ENCODE measurements at places on chromosomes 2 and 18.

- H3K4me3 ChIP-seq, result no peak overlapping the region
- H3K27ac ChIP-seq, result no peak overlapping the region
- H3K27me3 ChIP-seq, result no peaks in the 10 kb centered on the region
- DNase-seq, result no peak
- H3K4me1 ChIP-seq, result no peaks in the 10 kb centered on the region
- no peaks in the 10 kb centered on the region for H3K36me3 ChIP-seq
These were observed 95.5 kb upstream of the COL3A1 start for GRCh38 chr2:188878716-188879115.

DNA sequence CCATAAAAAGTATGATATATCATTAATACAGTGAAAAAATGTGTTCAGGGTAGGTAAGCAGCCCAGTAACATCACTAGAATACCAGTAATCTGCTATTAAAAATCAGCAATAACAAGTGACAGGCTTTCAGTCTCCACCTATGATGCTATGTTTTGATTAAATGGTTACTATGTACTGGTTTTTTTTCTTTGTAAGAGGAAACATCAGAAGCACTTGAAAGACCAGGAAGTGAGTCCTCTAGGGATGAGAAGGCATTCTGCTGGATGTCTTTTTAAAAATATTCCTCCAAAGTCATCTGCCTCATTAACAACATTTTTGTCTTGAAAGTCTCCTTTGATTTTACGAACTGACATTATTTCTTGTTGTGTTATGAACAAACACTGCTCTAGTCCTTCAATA is 136.0 kb upstream of the FAM98A start:
- no peaks in the 10 kb centered on the region for H3K4me1 ChIP-seq
- no peaks in the 10 kb centered on the region for H3K36me3 ChIP-seq
- DNase-seq, result no peak
- no peaks in the 10 kb centered on the region for H3K27me3 ChIP-seq

DNA sequence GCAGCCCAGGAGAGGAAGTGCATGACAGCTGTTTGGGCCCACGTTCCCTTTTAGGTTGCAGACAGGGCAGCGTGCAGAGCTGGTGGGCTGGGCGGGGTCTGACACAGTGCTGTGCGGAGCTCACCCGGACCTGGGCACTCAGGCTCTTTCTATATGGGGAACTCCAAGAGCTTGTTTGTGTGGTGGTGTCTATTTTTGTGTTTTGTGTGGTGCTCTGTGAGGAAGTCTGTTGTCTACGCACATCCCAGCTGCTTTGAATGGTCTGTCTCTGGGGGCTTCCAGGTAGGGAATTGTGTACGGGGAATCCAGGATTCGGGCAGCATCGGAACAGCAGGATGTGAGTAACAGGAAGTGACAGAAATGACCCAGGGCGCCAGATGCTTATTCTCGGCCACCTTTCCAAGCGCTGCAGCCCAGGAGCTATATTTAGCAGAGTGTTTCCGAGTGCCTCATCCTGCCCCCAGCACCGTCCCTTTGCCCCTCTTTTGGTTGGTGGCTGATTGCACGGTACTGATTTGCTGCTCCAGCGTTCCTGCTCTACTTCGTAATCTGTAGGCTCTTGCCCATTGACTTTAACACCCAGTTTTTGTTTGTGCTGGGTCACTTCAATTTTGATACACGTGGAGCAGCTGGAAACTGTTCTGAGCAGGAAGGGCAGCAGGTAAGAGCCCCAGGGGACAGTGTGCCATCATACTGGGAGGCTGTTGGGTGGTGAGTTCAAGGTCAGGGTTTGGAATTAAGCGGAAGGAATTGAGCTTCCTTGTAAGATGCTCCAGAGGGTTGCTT is 64.7 kb downstream of the DGKD start:
- peaks cover 9% of the 10 kb centered on the region for H3K36me3 ChIP-seq
- H3K4me3 ChIP-seq, result peak overlapping the region; percentile 86
- no peaks in the 10 kb centered on the region for H3K27me3 ChIP-seq
- DNase-seq, result peak; percentile 74

- H3K27ac ChIP-seq, result no peak overlapping the region
- no peak overlapping the region for H3K4me3 ChIP-seq
- no peaks in the 10 kb centered on the region for H3K36me3 ChIP-seq
These were observed 510.8 kb downstream of the TRIB2 start for GRCh38 chr2:13227578-13227977.

DNA sequence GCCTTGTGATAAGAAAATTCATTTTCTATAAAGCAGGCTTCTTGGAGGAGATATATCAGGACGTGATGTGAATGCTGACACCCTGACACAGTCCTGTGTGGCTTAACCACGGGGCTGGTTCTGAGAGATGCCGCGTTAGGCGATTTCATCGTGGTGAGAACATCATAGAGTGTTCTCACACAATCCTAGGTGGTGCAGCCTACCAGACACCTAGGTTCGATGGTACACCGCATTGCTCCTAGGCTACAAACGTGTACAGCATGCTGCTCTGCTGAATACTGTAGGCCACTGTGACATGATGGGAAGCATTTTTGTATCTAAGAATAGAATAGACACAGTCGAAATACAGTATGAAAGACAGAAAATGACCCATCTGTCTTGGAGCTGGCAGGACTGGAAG is 82.5 kb downstream of the TNFRSF11A start:
- no peak overlapping the region for H3K27ac ChIP-seq
- DNase-seq, result no peak
- no peaks in the 10 kb centered on the region for H3K36me3 ChIP-seq
- peaks cover 11% of the 10 kb centered on the region for H3K27me3 ChIP-seq

- no peak overlapping the region for H3K4me3 ChIP-seq
- H3K27me3 ChIP-seq, result peaks cover 16% of the 10 kb centered on the region
- H3K4me1 ChIP-seq, result no peaks in the 10 kb centered on the region
- no peaks in the 10 kb centered on the region for H3K36me3 ChIP-seq
These were observed 52.1 kb downstream of the ZBTB7C start for GRCh38 chr18:48356909-48357631.

DNA sequence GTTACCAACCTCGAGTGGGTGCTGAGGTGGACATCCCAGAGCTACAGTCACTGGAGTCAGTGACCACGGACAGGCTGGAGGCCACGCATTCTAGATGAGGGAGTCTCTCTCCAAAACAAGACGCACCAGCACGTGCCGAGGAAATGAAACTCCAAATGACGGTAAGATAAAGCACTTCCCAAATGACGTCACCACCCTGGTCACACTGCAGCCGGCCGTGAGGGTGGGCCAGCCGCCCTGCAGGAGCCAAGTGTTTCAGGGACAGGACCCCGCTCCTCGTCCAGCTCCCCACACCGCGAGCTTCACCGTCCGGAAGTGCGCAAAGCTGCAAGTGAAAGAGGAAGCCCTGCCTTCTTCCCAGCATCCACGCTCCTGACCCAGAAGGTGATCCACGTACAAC is 99.4 kb downstream of the ZNF516 start:
- H3K4me1 ChIP-seq, result peaks cover 7% of the 10 kb centered on the region
- H3K4me3 ChIP-seq, result no peak overlapping the region
- H3K27me3 ChIP-seq, result no peaks in the 10 kb centered on the region
- no peak overlapping the region for H3K27ac ChIP-seq

DNA sequence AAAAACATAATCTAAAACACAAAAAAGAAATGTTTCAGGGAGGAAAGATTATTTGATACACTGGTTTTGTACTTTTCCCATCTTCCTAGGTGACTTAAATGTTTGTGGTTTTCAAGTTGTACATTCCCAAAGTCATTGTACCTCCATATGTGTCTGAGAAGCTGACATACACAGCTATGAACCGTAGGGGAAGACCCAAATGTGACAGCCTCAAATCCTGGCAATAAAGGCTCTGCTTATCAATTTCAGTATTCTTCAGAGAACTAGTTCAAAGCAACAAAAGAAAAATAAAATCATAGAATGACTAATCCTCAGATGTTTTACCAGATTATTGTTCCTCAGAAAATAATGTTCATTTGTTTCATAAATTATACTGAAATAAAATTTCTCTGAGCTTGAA is 2.5 kb downstream of the DYNC2LI1 start:
- no peak overlapping the region for H3K4me3 ChIP-seq
- DNase-seq, result no peak
- peaks cover 12% of the 10 kb centered on the region for H3K36me3 ChIP-seq
- no peak overlapping the region for H3K27ac ChIP-seq

DNA sequence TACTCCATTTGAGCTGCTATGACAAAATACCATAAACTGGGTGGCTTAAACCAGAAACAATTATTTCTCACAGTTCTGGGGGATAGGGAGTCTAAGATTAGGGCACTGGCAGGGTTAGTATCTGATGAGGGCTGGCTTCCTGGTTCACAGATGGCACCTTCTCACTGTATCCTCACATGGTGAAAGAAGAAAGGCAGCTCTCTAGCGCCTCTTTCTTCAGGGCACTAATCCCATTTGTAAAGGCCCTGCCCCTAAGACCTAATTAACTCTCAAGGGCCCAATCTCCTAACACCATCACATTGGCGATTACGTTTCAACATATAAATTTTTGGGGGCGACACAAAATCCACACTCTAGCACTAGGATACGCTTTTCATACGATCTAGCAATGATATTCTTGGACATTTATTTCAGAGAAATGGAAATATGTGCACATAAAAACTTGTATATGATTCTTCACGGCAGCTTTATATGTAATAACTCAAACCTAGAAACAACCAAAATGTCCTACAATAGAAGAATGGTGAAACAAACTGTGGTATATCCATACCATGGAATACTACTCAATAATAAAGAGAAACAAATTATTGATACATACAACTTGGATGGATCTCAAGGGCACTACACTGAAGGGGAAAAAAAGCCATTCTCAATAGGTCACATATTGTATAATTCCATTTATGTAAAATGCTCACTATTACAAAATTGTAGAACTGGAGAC is 111.0 kb downstream of the BCL2L11 start:
- no peak for DNase-seq
- H3K4me3 ChIP-seq, result no peak overlapping the region
- H3K36me3 ChIP-seq, result no peaks in the 10 kb centered on the region
- H3K27ac ChIP-seq, result no peak overlapping the region

- H3K4me1 ChIP-seq, result no peaks in the 10 kb centered on the region
- no peak overlapping the region for H3K27ac ChIP-seq
- no peak for DNase-seq
- H3K27me3 ChIP-seq, result peaks cover 5% of the 10 kb centered on the region
- H3K36me3 ChIP-seq, result peaks cover 4% of the 10 kb centered on the region
These were observed 53.9 kb upstream of the STPG4 start for GRCh38 chr2:47208852-47209606.

GRCh38 chr2:45755585-45756335 is 104.3 kb downstream of the PRKCE start:
- H3K27me3 ChIP-seq, result no peaks in the 10 kb centered on the region
- H3K4me3 ChIP-seq, result no peak overlapping the region
- peaks cover 1% of the 10 kb centered on the region for H3K36me3 ChIP-seq
- no peak for DNase-seq
- peaks cover 22% of the 10 kb centered on the region for H3K4me1 ChIP-seq

GRCh38 chr2:40668425-40668824 is 216.5 kb upstream of the SLC8A1 start:
- H3K4me1 ChIP-seq, result no peaks in the 10 kb centered on the region
- H3K4me3 ChIP-seq, result no peak overlapping the region
- DNase-seq, result no peak
- no peak overlapping the region for H3K27ac ChIP-seq

- DNase-seq, result no peak
- H3K27me3 ChIP-seq, result no peaks in the 10 kb centered on the region
- peaks cover 4% of the 10 kb centered on the region for H3K4me1 ChIP-seq
- no peak overlapping the region for H3K4me3 ChIP-seq
- H3K36me3 ChIP-seq, result peaks cover 30% of the 10 kb centered on the region
- no peak overlapping the region for H3K27ac ChIP-seq
These were observed 60.2 kb upstream of the STON1 start for GRCh38 chr2:48469731-48470130.

GRCh38 chr2:198756166-198756565 is 701.6 kb downstream of the SATB2 start:
- H3K36me3 ChIP-seq, result no peaks in the 10 kb centered on the region
- no peak for DNase-seq

DNA sequence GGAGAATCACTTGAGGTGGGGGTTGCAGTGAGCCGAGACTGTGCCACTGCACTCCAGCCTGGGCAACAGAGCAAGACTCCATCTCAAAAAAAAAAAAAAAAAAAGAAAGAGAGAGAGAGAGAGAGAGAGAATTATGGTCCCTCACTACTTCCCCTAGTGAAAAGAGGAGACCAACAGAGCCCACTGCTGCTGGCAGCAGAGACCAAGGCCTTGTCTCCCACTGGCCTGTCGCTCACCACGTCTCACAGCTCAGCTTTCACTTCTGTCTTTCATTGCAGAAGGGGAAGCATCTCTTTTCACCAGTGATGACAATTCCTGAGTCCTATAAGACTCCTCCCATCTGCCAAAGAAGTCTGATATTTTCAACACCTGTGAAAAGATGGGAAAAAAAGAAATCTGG is 81.3 kb downstream of the CLHC1 start:
- H3K4me1 ChIP-seq, result peaks cover 37% of the 10 kb centered on the region
- no peak overlapping the region for H3K4me3 ChIP-seq
- peak; percentile 43 for DNase-seq
- peak overlapping the region; percentile 86 for H3K27ac ChIP-seq
- no peaks in the 10 kb centered on the region for H3K27me3 ChIP-seq
- H3K36me3 ChIP-seq, result no peaks in the 10 kb centered on the region

- H3K27me3 ChIP-seq, result no peaks in the 10 kb centered on the region
- no peak for DNase-seq
- no peak overlapping the region for H3K27ac ChIP-seq
- H3K36me3 ChIP-seq, result no peaks in the 10 kb centered on the region
- no peaks in the 10 kb centered on the region for H3K4me1 ChIP-seq
These were observed 270.2 kb upstream of the SYT4 start for GRCh38 chr18:43547456-43547855.

DNA sequence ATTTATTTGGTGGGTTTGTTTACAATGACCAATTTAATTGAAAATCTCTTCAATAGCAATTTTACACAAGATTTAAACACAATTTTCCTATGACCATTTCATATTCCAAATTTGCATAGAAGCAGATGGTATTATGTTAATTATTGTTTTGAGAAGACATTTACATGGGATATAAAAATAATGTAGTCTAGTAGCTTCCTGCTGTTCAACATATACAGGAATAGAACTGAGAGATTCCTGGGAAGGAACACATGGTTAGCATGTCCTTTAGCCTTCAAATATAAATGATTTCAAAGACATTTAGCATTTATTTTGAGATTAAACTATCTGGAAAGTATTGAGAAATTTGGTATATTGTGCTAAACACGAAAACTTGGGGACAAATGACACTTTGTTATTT is 129.6 kb downstream of the KCNE4 start:
- peaks cover 3% of the 10 kb centered on the region for H3K27me3 ChIP-seq
- no peak for DNase-seq
- no peak overlapping the region for H3K27ac ChIP-seq
- H3K36me3 ChIP-seq, result no peaks in the 10 kb centered on the region
- H3K4me1 ChIP-seq, result no peaks in the 10 kb centered on the region
- no peak overlapping the region for H3K4me3 ChIP-seq

DNA sequence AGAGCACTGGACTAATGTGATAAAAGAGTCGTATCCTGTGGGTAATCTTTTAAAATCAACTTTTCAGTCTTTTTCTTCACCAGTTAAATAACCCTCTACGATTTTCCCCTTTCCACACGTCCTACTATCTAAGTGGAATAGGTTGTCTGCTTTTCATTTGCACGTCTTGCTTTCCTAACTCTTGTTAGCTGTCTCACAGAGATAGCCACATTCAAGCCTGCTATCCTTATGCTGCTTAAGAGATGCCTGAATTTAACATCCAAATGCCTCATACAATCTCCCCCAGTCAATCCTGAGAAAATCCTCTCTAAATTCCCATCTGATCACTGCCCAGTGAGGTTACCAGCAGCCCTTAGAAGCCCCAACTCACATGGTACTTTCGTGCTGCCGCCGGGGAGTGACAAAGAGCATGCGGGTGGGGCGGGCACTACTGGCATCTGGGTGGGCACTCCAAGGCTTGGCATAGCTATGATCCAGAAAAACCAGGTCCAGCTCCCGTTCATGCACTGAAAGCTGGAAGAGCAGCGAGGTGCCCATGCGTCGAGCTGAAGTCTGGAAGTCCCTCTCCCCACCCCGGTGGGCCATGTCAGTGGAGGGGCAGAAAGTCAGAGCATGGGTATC is 1.5 kb downstream of the KANSL3 start:
- no peak for DNase-seq
- H3K36me3 ChIP-seq, result peaks cover 9% of the 10 kb centered on the region

Measured in memory B cell (primary cell).